NAMALWA (cell line): ENCODE measurements at places on chromosomes 1 and 21.

DNA sequence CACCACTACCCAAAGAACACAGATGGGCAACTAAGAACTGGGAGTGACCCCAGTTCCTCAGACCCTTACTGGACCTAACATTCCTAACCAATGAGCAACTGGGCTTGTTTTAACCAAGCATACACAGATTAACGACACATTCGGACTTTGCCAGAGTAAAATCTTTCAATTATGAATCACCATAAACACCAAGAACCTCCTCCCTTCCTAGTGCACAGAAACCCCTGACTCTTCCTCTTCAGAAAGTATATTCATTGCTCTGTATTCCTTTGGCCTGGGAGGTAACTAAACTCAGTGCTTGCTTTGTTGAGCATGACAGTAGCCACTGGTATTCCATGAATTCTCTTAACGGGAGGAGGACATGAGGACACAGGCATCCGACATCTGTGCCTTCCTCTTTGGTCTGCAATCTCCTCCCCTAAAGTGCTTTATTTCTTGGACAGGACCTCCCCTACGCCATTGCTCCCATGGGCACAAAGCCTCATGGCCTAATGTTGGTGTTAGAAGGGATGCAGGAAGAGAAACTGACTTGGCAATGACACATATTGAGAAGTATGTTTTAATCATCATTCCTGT lies 42.7 kb downstream of the SEC16B start:
- no peak for DNase-seq

DNA sequence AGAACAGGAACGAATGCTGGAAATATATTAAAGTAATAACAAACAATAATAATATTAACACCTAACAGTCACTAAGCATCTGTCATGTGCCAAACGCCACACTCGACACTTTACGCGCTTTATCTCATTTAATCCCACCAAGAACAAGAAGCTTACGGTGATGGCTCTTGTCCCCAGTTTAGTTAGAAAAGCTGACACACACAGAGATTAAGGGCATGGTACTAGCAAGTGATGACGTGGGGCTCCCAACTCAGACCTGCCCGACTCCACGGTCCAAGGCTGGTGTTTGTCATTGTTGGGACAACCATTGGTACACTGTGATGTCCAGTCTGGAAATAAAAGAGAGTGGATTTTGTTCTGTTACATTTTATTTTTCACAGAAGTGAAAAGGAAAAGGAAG lies 41.1 kb upstream of the KIF26B start:
- no peak for DNase-seq

- DNase-seq, result no peak
Observed at GRCh38 chr1:45563843-45564242, 13.2 kb downstream of the AKR1A1 start.

DNA sequence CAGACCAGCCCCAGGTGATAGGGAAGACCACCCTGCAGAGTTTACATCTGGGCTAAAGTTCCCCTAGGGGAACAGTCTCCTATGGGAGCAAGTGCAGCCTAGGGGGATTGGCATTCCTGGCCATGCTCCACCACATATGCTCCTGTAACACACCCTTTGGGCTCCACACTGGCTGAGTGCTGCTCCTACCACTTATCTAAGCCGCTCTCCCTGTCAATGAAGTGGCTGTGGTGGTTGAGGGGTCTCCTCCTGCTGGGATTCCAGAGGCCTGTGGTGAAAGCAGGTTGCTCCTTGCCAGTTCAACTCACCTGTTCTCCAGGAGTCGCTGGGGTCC lies 51.1 kb downstream of the COL24A1 start:
- DNase-seq, result no peak

- DNase-seq, result no peak
Observed at GRCh38 chr21:44614961-44615391, 3.1 kb downstream of the KRTAP10-8 start.

GRCh38 chr1:192832492-192832891 lies 23.7 kb downstream of the RGS2 start:
- no peak for DNase-seq

DNA sequence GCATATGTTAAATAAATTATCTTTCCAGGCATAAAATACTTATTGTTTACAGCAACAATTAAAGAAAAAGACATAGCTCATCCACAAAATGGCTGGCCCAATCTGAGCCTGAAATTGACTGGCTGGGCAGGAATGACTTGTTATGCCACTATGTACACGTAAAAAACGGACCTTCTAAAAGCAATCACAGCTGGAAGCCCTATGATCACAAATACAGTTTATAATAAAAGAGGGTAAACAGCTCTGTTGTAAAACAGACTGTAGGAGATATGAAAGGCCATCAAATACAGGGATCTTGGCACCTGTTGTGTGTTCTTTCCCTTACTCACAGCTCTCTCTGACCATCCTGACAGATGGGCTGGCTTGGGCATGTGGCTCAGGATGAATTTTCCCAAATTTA lies 70.5 kb upstream of the DMRTA2 start:
- no peak for DNase-seq

- DNase-seq, result no peak
Observed at GRCh38 chr1:108590441-108590840, 30.5 kb downstream of the EEIG2 start.

GRCh38 chr1:28886731-28887418 lies 27.5 kb upstream of the EPB41 start:
- peak; percentile 94 for DNase-seq

DNA sequence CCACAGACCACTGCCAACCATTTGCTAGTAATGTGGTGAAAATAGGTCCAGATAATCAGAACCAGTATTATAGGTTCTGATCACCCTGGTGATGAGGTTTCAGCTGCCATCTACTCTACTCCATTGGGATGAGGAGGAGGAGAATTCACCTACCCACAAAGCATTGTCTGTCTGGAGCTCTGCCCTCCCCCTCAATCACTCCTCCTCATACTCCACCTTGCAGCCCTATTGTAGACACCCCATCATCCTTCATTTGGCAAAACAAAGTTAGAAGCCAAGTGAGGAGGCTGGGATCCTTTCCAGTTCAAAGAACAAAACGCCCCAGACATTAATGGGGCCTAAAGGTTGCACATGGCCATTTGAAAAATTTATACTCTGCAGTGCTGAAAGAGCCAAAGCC lies 157.4 kb upstream of the L1TD1 start:
- no peak for DNase-seq

- no peak for DNase-seq
Observed at GRCh38 chr1:229582011-229582694, 23.6 kb upstream of the ABCB10 start.

GRCh38 chr1:153360592-153361479 lies 3.2 kb downstream of the S100A9 start:
- no peak for DNase-seq

- no peak for DNase-seq
Observed at GRCh38 chr1:111227434-111227833, at the start of gene CHI3L2. Gene CHI3L2 (plus strand): TSS chr1:111227713. CDS start chr1:111227730, 17 bp downstream.

DNA sequence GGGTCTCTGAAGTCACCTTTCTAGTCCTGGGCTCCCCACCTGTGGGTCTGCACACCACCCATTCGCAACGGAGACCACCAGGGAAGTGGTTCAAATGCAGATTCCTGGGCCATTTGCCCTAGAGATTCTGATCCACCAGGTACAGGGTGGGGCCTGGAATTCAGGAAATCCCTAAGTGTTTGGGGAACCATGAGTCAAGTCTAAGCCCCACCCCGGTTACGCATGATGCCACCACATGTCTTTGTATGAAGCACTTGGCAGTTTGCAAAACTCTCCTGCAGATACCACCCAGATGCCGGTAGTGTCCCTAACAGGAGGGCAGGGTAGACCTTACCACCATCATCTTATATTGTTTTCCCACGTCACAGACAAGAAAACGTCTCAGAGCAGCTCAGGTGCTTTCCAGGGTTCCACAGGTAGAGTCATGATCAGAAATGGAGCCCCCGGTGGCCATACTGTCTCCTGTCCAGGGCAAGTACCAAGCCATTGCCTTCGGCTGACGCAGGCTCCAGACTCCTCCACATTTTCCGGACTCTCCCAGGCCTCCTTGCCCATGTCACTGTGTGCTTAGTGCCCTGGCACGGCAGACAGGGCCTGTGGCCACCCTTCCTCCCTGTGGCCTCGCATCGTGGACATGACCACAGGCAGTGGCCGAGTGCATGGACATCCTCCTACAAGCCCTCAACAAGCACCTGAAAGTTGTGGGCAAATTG lies 89.2 kb upstream of the TMEM51 start:
- no peak for DNase-seq

- no peak for DNase-seq
Observed at GRCh38 chr1:162678439-162678838, 46.2 kb downstream of the DDR2 start.

DNA sequence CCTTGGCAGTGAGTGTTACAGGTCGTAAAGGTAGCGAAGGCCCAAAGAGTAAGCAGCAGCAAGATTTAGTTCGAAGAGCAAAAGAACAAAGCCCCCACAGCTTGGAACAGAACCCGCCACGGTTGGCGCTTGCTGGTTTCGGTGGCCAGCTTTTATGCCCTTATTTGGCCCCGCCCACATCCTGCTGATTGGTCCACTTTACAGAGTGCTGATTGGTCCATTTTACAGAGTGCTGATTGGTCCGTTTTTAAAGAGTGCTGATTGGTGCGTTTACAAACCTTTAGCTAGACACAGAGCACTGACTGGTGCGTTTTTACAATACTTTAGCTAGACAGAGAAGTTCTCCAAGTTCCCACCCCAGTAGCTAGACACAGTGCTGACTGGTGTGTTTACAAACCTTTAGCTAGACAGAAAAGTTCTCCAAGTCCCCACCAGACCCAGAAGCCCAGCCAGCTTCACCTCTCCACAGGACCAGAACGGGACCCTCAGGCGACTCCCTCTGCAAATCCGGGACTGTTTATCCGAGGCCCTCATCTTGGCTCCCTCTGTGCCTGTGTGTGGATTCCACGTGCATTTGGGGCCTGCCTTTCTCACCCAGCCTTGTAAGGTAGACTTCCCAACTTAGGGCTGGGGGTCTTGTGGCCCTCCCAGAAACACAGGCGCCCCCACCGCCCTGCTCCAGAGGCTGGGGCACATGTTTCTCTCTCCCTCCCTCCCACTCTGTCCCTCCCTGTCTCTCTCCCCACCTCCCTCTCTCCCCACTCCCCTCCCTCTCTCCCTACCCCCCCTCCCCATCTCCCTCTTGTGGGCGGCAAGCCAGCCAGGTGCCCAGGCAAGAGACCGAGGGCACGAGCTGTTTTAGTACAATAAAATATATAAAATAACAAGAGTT lies 12.6 kb downstream of the FTCD start:
- no peak for DNase-seq

GRCh38 chr1:225662155-225662554 lies 9.2 kb upstream of the ENAH start:
- DNase-seq, result no peak

GRCh38 chr1:24275510-24275909 lies 43.6 kb upstream of the GRHL3 start:
- no peak for DNase-seq

DNA sequence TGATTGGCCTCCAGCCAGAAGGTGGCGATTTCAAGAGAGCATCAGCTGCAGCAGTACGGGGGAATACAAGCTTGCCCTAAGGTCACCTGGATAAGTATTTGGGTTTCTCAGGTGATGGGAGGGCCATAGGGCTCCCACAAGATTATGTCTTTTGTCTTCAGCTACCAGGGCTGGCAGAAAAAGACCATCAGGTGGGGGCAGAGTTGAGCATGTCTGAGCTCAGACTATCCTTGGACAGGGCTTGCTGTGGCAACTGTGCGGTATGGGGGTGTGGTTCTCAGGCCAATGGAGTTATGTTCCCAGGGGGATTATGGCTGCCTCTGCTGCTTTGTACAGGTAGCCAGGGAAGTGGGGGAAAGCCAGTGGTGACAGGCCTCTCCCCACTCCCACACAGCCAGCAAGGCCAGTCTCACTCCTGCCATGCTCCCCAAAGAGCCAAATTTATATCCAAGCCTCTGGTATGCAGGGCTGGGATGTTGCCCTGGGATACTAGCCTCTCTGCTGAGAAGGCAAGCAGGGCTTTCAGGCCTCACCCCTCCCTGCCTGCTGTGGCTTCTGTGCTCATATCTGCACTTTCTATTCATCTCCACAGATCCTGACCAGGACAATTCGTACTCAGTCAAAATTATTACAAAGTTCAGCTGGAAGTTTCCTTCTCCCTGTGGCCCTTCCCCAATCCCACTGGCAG lies 26.6 kb upstream of the CD84 start:
- DNase-seq, result peak; percentile 42

- no peak for DNase-seq
Observed at GRCh38 chr1:85378534-85378933, 86.4 kb downstream of the DDAH1 start.

DNA sequence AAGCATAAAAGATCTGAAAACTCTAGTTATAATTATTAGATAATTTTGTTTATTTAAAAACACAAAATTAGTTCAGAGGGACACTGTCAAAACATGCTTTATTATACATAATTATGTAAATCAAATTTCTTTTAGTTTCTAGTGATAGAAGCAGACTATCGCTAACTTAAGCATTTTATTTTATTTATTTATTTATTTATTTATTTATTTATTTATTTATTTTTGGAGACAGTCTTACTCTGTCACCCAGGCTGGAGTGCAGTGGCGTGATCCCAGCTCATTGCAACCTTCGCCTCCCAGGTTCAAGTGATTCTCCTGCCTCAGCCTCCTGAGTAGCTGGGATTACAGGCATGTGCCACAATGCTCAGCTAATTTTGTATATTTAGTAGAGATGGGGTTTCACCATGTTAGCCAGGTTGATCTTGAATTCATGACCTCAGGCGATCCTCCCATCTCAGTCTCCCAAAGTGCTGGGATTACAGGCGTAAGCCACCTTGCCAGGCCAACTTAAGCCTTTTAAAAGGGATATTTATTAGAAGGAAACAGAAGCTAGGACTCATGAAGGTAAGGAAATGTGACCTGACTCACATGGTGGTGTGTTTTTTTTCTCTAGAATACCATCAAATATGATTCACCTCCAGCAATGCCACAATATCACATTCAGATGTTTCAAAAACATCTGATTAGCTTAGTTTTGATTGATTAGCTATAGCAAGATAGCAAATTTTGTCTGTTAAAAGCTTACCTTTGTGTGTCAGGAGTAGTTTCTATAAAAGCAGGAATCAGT lies 1357.4 kb upstream of the ADGRL4 start:
- no peak for DNase-seq

- no peak for DNase-seq
Observed at GRCh38 chr1:177366091-177366490, 195.3 kb downstream of the BRINP2 start.

DNA sequence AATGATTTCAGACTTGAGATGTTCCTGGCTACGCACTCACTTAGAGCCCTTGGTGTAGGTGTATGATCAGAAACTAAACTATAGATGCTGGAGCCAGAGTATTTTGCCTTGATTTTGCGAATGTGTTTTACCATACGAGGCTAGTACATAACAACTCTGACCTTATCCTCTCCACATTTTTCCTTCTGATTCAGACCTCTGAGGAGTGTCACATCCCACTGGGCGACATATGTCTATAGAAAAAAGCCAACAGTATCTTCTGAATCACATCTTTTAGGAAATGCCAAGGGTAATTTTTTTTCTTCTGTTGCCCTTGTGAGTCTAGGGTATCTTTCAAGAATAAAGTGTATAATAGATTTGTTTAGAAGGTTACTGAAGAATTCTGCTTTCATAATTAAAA lies 49.6 kb downstream of the AK4 start:
- no peak for DNase-seq
